ENCODE measurements at places on chromosomes 16 and 17. TPM values are rescaled to one million over a fixed set of nuclear protein-coding genes. Genes with fewer than 3 reads are reported as not detected.

Gene GP1BA
- total RNA-seq, result 0.72 TPM

Gene GAST
- total RNA-seq, result not detected

Gene NXPH3
- 3.4 TPM for total RNA-seq

Gene SLFN13
- 1.7 TPM for total RNA-seq

Gene RAD51D
- total RNA-seq, result 3.4 TPM

Gene PLCD3
- total RNA-seq, result 12.0 TPM

Gene TBC1D3
- 2.2 TPM for total RNA-seq

Gene FA2H
- 0.72 TPM for total RNA-seq

Gene SDK2
- 0.96 TPM for total RNA-seq

Gene CD300LB
- total RNA-seq, result 0.24 TPM

Gene CA7
- total RNA-seq, result not detected

Gene HOXB4
- total RNA-seq, result 3.4 TPM

Gene PERCC1
- total RNA-seq, result 3.1 TPM

Gene CLEC19A
- total RNA-seq, result 2.9 TPM
